NCI-H1417 (cell line): ENCODE measurements at places on chromosomes 2 and 18.

DNA sequence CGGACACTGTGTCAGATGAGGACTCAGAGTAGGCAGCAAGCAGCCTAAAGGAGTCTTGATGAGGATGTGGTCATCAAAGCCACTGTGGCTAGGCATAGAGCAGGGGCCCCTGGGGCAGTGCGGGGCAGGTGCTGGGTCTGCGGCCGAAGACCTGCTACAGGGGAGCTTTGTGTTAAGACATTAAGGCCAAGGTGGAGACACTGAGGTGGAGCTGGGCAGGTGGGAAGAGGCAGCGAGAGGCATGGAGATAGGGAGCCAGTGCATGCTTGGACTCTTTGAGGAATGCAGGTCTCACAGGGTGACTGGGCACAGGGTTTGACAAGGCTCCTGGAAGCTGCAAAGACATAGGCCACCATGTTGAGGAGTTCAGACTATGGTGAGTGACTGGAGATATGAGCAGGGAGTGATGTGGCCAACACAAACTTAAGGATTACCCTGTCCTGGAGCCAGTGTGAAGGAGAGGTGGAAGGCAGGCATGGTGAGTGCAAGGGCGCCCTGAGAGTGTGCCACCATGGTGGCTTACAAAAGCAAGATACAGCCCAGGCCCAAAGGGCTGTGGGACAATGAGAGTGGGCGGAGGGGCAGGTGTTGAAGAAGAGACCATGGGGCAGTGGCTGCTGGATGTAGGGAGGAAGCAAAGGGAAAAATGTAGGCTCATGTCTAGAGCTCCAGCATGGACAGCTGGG lies 450.9 kb upstream of the HS6ST1 start:
- DNase-seq, result no peak

DNA sequence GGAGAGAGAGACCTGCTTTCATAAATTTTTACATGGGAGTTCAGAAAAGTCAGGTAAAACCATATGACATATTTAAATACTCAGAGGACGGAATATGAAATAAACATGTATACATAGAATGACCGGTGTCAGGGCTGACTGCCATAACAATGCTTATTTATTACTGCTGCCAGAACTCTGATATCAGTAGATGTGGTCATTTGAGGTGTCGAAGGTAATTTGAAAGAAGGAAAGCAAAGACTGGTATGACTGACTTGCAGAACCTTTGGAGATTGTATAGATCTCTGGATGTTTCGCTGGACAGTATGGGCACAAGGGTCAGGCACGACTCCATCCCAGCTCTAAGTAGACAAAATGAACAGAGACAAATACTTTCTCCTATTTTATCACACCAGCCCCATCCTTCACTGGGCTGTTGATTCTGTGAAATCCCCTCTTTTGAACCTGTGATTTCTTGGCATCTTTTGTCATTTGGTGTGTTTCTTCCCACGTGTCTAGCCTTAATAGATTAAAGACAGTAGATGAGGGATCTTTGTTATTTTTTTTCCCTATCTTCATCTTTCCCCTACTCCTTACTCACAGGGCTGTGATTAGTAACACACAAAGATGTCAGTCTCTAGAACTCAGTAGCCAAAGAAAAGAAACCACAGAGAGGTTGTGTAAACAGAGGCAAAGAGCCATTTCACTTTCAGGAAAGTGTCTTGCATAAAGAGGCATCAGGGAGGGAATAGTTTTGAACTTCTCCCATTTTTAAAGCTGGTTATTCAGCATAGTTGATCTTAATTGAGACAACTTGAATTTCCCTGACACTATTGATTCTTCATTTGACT lies 61.6 kb downstream of the ICOS start:
- DNase-seq, result no peak

GRCh38 chr2:14903709-14904374 lies 271.3 kb downstream of the LRATD1 start:
- peak; percentile 9 for DNase-seq

DNA sequence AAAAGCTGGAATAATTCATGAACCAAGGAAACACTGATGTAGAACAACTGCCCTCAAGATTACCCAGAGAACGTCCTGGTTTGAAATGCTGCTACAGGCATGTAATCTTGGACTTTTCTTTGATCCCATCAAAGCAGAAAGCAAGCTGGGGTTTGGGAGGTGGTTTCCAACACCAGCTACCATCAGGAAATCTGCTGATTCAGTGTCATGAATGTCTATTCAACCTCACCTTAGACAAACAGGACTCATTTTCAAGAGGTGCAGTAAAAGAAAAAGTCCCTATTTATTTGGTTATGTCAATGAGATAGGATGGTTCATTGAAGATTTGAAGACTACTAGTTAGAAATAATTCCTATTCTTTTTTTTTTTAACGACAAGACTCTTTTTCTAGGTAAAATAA lies 72.7 kb downstream of the NEB start:
- no peak for DNase-seq

DNA sequence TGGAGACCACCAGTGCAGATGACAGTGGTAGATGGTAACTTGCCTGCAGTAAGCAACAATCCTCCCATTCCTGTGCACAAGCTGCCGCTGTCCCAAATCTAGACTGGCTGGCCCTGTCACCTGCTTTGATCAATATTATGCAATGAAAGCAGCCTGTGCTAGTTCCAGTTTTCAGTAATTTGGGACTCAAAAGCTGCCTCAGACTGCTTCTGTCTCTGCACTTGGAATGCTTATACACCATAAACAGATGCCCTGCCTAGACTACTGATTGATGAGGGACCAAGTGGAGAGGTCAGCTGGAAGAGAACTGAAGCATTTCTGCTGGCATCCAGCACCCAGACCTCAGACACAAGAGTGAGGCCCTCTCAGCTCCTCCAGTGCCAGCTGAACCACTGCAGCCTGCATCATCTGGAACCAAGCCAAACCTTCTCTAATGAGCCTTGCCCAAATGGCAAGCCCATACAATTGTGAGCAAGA lies 24.9 kb downstream of the CCBE1 start:
- peak; percentile 87 for DNase-seq

DNA sequence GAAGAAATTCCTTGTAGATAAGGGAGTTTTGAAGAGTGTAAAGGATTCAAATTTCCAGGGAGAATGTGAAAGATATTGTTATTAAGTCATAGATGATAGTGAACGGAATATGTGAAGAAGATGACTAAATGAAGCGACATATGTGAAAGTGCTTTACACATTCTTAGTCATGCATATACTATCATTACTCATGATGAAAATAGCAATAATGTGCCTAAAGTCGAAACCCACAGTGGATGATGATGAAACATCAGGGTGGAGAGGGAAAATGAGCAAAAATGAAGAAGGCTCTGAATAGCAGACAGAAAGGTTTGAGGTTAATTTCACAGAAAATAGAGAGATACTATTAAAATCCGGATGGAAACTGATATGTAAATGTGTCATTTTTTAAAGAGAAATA lies 1237.1 kb downstream of the LRP1B start:
- no peak for DNase-seq

DNA sequence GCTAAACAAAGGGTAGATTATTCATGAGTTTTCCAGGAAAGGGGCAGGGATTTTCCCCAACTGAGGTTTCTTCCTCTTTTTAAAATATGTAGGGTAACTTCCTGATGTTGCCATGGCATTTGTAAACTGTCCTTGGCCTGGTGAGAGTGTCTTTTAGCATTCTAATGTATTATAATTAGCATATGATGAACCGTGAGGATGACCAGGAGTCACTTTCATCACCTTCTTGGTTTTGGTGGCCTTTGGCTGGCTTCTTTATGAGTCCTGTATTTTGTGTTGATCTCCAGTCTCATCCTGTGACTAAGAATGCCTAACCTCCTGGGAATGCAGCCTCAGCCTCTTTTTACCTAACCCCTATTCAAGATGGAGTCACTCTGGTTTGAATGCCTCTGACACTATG lies 391.0 kb upstream of the LINC00305 start:
- no peak for DNase-seq

- DNase-seq, result no peak
Observed at GRCh38 chr2:141041281-141041680, 1089.5 kb downstream of the LRP1B start.

DNA sequence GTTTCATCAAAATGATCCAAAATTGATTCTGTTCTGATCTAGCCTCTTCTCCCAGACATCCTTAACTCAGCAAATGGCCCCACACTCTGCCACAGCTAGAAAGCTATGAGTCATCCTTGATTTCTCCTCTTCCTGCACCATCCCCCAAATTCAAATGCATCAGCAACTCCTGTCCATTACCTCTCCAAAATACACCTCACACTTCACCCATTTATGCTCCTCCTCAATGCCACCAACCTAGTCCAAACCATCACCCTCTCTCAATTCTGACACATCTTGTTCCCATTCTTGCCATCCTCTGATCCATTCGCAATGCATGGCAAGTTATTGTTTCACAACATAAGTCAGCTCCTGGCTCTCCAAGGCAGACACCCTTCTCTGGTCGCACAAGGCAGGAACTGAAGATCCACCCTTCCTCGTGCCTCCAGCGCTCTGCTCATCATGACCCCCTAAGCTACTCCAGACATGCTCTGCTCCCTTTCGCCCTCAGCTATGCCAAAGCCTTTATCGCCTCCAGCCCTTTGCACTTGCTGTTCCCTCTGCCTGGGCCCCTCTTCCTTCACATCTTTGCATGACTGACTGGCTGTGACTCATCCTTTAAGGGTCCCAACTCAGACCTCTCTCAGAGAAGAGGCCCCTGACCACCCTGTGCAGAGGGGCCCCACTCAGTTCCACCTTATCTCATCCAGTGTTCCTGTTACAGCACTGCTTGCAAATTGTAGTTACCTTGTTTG lies 83.6 kb downstream of the MREG start:
- no peak for DNase-seq
